LHCN-M2 (cell line): ENCODE measurements at places on chromosomes 3 and 15.
A peak's percentile ranks its signal among the peaks of the same experiment; 100 is the strongest.

DNA sequence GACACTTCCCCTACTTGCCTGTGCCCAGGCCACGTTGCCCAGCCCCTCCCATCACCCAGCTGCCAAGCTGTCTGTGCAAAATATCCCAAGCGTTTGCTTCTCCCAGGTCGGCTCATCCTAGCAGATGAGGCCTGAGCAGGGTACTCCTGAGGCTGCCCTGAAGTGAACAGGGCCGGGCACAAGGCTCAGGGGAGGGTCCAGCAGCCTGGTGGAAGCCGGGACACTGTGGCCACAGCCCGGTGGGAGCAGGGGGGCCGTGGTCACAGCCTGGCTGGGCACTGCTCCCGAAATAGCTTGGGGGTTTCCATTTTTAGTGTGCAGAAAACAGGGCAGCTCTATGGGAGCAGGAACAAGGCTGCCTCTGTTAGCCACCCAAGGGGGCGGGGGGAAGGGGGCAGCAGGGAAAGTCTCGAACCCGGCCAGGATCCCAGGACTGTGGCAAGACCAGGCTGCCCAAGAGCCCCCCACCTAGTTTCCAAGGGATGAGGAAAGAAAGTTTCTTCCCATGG, 3.4 kb downstream of the PLXNB1 start:
- DNase-seq: no peak

- DNase-seq: no peak
These were observed 6.9 kb upstream of the RCCD1 start for GRCh38 chr15:90947577-90948357.

- no peak for DNase-seq
These were observed 1109.3 kb downstream of the ROBO2 start for GRCh38 chr3:78148986-78149717.

GRCh38 chr15:73782344-73782959, 29.3 kb upstream of the INSYN1 start:
- DNase-seq: no peak

- DNase-seq: no peak
These were observed 77.4 kb downstream of the FLNB start for GRCh38 chr3:58085616-58086015.

GRCh38 chr3:157263027-157263426, 103.1 kb upstream of the CCNL1 start:
- peak; percentile 39 for DNase-seq

GRCh38 chr3:194690501-194691372, 5.1 kb downstream of the FAM43A start:
- no peak for DNase-seq

- no peak for DNase-seq
These were observed 929 bp upstream of the MTMR10 start for GRCh38 chr15:30992249-30992864.

GRCh38 chr15:67132276-67132675, 66.9 kb downstream of the SMAD3 start:
- DNase-seq: no peak

- DNase-seq: no peak
These were observed 9.1 kb upstream of the ARHGEF3 start for GRCh38 chr3:56810577-56811545.

DNA sequence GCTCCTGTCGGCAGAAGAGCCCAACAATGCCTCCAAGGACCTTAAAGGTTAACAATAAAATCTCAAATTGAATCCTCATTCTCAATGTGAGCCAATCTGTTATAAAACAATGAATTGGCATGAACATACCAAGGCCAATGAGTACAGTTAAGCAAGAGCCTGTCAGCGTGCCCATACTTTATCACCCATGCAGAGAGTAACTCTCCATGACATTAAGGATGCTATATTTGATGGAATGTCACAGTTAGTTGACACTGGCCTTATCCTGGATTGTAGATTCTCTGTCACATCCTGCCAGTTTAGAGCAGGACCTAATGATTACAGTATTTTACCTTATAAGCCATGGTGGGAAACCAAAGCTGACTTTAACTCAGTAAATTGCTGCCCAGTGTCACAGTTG, 335.4 kb upstream of the MDFIC2 start:
- DNase-seq: no peak

DNA sequence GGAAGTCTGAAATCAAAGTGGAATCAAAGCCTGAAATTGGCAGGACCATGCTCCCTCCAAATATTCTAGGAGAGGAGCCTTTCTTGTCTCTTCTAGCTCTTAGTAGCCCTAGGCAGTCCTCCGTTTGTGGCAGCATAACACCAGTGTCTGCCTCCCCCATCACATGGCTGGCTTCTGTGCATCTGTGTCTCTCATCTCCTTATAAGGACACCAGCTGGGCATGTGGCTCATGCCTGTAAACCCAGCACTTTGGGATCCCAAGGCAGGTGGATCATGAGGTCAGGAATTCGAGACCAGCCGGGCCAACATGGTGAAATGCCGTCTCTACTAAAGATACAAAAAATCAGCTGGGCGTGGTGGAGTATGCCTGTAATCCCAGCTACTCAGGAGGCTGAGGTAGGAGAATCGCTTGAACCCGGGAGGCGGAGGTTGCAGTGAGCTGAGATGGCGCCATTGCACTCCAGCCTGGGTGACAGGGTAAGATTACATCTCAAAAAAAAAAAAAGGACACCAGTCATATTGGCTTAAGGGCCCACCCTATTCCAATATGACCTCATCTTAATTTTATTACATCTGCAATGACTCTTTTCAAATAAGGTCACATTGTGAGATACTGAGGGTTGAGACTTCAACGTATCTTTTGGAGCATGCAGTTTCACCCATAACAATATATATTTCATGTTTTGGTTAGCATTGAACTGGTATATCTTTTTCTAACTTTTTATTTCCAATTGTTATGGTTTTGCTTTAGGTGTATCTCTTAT, 148.0 kb upstream of the TPM1 start:
- peak; percentile 78 for DNase-seq

GRCh38 chr3:31754575-31755278, 222.0 kb downstream of the STT3B start:
- DNase-seq: no peak

DNA sequence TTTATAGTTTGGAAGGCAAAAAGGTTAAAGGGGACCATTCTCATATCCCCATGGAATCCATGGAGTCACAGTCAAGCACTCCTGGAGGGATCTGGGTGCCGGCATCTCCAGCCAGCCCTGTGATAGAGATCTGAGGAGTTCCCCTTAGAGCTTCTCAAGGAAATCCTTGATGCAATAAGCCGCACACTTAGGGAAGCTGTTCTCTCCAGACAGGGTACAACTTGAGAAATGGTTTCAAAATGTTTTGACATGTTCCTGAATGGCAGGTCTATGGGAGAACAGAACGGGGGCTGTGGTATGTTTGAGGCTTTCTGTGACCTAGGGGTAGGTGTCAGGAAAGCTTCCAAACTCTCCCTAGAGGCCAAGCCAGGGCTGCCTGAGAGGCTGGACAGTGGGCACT, 292.9 kb downstream of the TLE3 start:
- DNase-seq: no peak

- DNase-seq: no peak
These were observed 36.0 kb downstream of the FOXP1 start for GRCh38 chr3:71547249-71548198.

- DNase-seq: peak; percentile 61
These were observed 21.4 kb upstream of the ESYT3 start for GRCh38 chr3:138412821-138413551.

GRCh38 chr3:69948246-69948862, 51.2 kb upstream of the SAMMSON start:
- peak; percentile 43 for DNase-seq

DNA sequence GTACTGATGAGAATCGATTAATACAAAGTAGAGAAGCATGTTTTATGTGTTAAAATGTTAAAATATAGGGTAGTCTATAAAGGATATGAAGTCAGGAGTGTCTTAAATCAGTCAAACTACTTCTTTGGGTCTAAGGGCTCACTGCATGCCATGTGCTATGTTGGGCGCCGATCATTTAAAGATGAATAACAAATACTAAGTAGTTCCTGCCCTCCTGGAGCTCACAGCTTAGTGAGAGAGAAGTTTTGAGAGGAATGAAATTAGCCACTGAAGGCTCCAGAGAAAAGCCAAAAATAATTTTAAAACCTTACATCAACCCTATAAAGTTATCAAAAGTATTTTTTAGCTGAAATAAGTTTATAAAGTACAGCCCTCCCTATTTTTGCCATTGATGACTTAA, 44.5 kb downstream of the BLM start:
- DNase-seq: no peak

- DNase-seq: no peak
These were observed 36.8 kb downstream of the PFN2 start for GRCh38 chr3:149933858-149934257.

DNA sequence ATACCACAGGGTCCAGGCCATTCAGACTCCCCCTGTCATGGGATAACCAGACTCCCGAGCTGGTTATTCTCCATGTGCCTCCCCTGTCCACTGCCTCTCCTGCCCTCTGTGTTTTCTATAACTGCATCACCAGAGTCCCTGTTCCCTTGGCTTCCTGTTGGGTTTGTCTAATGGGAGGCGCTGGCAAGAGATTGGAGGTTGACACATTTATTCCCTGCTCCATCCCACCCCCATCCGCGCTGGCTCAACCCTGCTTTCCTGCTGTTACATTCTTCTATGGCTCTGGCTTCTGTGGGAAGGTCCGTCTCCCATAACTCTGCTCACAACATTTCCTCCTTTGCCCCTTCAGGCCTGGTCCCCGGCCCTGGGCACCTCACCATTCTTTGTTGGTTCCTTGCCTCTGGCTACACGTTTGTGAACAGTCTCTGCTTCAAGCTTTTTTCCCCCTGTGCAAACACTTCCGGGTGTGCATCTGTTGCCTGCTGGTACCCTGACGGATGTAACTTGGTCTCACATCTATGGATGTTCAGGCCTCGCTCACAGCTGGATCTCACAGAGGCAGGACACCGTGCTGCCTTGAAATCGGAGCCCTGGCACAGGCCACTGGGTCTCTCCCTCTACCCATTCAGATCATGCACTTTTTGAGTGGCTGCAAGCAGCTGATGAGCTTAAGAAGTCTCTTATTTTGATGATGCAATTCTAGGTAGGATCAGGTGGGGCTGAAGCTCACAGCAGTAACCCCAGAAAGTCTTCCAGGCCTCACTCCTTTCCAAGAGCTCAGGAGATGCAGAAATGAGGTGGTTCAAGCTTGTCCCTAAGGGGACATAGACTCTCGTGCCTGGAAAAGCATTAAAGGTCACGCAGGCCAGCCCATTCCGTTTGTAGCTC, 68.6 kb upstream of the ATP13A3 start:
- DNase-seq: no peak

DNA sequence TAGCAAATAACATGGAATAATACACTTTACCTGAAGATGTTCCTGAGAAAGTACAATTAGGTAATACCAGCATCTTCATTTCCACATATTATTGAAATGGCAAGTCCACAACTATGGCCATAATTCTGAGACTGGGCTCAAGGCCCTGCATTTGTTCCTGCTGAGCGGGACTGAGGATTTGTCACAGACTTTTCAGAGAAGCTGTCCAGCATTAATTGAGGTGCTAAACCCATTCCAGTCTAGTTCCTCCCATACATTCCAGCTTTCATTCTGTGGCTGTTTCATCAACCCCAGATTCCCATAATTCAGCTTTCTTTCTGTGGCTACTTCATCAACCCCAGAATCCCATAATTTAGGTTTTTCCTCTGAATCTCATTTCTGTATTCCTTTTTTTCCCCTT, 293.4 kb upstream of the GBE1 start:
- no peak for DNase-seq
